ENCODE measurements at places on chromosomes 2 and 18.

DNA sequence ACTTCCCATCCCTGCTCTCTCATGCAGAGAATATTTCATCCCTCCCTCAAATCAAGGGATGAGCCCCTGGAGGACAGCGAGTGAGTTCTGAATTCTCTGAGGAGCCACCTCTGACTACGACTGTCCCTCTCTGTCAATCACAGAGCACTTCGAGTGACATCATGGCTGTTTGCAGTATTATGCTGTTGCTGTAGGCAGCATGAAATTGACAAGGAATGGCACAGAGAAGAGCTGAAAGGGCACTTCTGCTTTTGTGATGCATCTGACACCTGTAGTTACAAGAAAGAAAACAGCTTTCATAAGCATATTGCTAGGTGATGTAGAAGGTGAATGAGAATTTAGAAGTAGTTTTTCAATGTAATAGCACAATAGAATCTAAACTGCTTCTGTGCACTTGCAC lies 166.9 kb downstream of the ARHGAP15 start:
- no peak for DNase-seq

DNA sequence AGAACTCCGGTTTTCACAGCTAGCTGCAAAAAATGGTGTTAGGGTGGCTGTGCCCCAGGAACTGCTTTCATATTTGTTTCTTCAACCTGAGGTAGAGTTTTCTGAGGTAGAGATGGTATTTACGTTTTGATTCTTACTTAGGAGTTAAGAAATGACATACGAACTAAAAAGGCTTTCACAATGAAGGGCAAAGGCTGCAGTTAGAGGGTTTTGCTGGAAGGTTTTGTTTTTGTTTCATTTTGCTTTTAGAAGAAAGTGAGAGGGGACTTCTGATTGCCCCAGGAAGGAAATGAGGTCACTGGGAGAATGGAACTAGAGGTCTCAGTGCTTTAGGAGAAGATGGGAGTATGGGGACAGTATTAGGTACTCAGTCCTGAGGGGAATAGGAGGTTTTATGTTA lies 15.5 kb downstream of the CDCA7 start:
- DNase-seq = no peak

DNA sequence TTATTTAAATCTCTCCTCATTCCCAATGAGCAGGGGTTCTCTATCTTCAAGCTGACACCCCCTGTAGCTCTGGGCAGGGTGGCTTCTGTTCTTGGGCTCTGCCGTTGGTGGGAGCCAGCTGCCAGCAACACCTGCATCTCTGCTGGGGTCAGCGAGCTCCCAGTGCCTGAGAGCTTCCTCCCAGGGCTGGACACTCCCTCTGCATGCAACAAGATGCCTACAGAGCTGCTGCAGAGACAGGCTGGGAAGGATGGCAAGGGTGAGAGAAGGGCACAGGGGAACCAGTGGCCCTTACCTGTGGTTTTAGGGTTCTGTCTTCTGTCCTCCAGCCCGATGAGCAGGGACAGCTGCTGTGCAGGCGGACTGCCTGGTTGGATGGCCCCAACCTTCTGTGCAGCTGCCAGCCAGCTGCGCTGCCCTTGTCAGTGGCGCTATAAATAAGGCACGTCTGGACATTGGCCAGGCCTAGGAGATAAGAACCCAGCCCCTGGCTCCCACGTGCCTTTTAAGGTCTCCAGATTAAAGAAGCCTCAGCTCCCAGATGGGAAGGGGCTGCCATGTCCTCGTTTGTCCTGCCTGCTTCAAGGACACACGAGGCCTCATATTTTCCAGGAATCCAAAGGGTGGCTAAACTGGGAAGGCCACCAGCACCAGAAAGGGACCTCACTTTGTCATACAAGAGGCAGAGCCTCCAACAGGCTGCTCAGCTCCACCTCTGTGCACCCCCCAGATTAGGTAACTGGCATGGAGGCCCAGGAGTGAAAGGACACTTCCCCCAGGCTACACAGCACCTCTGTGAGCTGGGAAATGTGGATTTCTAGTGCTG lies 39.5 kb upstream of the FHL2 start:
- DNase-seq = no peak

DNA sequence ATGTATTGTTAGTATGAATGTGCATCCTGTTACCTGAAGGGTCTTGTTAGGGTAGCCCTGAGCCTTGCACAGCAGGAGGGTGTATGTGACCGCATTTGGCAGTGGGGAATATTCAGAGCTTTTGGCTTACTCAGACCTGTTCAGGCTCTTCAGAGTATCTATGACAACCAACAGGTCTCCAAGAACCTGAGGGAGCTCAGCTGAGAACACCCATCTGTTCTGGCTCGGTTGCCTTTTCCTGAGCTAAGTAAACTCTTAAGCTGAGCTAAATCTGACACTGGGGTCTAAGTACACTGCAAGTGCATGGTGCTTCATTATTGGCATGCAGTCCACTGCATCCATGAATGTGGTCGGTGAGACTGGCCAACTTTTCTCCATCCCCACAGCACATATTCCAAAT lies 92.4 kb upstream of the CHST9 start:
- DNase-seq = no peak

GRCh38 chr2:113164930-113165585 lies 8.7 kb upstream of the PSD4 start:
- no peak for DNase-seq

DNA sequence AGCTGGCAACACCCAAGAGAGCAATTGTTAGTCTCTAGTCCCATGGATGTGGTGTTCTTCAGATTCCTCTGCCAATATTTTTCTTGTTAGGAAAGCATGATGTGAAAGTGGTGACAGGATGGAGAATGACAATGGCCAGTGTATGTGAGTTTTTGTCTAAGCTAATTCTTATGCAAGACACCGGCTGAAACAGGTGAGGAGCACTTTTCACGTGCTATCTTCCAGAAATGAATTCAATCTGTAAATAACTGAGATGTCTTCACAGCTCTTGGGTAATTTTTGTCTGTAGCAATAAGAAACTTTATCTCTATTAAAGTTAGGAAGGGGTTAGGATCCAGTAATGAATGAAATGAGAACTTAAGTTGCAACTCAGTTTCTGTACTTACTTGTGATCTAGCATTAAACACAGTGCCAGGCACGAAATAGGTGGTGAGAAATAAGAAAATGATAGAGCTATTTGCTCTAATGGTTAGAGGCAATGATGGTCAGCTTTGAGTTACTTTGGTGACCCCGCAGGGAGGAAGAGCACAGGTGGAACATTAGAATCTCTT lies 676 bp upstream of the AGPS start:
- DNase-seq = no peak

DNA sequence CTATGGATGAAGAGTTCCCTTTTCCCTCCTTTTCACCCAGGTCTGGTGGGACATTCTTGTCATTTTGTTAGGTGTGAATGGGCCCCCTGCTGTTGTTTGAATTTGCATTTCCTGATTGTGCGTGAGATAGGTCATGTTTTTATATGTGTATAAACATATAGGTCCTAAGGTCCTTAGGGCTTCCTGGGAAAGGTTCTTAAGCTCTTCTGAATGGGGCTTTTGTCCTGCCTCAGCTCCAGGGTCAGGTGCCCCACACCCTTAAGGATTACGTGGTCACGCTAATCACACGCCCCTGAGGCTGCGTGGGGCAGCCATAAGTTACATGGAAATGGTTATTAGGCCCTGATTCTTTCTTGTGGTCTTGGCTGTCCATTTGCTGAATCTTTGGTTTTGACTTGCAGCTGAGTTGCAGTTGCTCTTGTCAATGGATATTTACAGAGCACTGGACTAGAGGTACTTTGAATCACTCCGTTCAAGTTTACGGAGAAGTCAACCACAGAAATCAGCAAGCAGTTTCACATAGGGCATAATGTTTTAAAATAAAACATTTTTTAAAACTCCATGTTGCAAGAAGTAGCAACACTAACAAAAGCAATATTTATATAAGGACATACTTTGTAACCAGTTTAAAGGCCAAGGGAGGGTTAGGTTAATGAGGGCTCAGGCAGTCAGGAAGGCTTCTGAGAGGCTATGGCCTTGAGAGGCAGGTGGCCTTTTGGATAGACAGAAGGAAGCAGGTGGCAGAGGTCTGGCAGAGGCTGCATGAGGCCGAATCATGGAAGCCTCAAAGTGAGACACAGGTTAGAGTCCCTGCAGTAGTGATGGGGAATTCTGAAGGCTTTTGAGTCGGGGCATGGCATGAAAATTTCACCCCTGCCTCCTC lies 24.2 kb downstream of the LIPG start:
- no peak for DNase-seq

DNA sequence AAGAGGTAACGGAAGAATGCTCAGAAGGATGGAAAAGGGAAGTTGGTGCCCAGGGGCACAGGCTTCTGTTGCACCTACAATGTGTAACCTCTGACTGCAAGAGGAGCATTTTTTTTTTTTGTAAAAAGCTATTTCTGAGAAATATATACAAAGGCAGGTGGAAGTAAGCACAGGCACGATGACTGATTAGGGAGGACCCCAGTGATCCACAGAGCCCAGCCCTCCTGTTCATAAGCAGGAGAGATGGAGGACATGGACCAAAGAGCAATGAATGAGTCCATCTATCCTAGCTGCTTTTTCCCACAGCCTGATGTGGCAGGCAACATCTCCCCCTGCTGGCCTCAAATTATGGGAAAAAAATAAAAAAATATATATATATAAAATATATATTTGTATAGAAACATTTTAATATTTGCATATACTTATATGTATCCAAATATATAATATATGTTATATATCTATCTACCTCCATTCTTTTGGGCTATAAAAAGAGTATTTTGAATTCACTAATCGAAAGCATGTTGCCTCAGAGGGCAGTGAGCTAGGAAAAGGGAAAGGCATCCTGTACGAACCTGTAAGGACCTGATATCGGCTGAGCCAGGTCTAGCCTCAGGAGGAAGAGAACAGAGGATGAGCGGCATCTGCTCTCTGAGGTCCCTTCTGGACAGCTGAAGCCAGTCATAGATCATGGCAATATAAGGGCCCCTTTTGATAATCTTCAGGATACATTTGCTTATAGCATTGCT lies 166.0 kb upstream of the STK17B start:
- DNase-seq = no peak

GRCh38 chr18:22524783-22525182 lies 107.1 kb upstream of the CTAGE1 start:
- DNase-seq = no peak

Data from activated CD8-positive, alpha-beta memory T cell treated with anti-CD3 and anti-CD28 coated beads for 1 hour (primary cell).